ENCODE measurements at places on chromosomes 1 and 21.

DNA sequence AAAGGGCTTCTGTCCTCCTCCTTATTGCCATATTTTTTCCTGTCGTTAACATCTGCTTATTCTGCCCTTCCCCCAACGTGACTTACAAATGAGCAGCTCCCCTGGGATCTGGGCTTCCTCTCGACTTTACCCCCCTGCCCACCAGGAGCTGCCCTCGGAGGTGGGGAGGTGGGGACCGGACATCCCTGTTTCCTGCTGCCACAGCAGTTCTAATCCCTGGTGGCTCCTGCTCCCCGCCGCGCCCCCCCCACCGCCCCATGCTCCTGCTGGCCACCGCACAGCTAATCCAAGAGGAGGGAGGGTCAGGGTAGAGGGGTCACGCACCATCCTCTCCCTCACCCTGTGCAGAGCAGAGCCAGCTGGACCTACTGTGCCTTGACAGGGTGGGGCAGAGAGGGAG is 4.4 kb upstream of the SLC27A3 start:
- no peak for DNase-seq

DNA sequence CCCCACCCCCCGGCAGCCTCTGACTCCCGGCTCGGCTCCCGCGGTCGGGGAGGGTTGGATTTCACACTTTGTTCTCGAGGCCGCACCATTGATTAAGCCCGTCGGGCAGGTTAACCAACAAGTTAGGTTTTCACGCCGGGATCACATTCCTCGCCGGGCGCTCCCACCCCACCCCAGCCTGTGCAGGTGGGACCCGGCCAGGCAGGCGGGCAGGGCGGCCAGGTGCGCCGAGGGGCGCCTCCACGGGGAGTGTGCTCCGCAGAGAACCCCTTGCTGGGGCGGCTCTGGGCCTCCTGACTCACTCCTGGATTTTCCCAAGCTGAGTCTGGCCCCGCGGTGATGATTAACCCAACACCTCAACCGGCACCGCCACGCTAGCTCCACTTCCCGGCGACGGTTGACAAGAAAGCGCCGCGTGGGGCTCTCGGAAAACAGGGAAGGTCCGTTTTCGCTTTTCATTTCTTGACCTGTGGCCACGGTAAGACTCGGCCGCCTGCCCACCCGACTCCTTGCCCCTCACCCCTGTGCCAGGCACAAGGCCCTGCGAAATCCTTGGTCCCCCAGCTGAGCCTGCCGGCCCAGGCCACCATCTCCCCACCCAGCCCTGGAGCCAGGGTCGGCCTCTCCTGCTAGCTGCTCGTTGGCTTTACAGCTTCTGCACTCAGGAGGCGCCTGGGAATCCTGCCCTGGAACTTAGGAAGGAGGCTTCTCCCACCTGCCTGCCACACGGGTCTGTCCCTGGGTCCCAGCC is 8.8 kb upstream of the TTLL10 start:
- no peak for DNase-seq

DNA sequence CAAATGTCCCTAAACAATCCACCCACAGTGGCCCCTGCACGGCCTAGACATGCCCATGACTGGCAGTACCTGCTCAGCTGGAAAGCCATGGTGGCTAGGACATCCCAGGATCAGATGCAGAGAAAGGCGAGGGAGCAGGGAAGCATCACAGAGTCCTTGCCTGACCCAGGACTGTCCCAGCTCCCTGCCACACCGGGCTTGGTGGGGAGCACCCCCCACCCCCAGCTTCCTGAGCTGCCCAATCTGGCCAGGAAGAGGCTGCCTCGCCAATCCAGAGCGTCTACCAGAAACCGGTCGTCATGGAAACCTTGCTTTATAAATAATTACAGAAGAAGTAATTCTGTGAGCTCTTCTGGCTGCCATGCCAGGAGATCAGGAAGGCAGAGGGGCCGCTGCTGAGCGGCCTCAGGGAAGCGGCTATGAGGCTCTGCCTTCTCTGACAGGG is 34.8 kb downstream of the ACOT7 start:
- peak; percentile 43 for DNase-seq

- DNase-seq, result no peak
These were observed 13.6 kb downstream of the CNST start for GRCh38 chr1:246579818-246580217.

DNA sequence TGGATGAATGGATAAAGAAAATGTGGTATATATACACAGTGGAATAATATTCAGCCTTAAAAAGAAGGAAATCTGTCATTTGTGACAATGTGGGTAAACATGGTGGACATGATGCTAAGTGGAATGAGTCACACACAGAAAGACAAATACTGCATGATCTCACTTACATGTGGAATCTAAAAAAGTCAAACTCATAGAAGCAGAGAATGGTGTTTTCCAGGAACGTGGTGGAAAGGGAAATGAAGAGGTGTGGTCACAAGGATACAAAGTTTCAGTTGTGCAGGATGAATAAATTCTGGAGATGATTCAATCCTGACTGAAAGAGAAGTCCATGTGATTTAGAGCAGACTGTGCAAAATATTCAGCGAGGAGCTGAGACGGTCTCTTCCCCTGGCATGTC is 56.6 kb downstream of the RYR2 start:
- no peak for DNase-seq

GRCh38 chr1:85340427-85340826 is 64.0 kb upstream of the BCL10 start:
- no peak for DNase-seq

DNA sequence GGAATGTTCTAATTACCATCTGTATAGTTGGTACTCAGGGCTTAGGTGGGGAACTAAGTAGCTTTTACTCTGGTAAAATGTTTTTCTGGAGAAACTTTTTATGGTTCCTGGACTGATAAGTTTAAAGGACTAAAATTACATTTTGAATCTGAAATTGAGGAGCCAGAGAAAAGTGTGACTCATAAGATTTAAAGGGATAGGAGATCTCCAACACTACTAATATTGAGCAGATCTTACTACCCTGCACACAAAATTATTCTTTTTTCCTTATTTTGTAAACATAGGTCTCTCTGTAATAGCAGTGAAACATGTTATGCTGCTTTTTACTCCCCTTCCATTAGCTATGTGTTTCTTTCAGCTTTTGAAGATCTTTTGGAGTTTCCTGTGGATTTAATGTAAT is 32.5 kb downstream of the MTF2 start:
- DNase-seq, result no peak

DNA sequence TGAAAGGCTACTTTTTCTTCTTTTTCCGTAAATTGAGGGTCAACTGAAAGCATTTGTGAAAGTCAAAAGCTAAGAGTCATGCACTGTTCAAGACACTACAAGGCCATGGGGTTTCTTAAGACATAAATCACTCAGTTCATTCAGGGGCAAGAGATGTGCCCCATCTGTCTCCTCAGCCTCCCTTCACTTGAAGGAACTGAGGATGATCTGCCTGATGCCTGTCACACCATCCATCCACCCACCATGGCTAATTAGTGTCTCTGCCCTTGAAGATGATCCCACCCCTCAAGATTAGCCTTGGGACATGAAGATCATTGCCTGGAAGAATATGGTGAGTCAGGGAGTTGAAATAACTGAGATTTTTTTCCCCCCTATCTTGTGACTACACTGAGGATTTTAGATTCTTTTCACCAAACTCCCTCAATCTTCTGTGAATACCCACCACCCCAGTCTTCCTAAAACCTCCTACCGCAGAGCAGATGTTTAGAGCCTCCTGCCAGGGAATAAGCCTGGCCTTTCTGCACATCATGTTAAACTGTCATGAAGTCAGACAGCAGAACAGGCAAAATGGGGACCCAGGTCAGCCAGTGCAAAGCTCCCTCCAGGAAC is 88.6 kb upstream of the LMO4 start:
- DNase-seq, result no peak

- no peak for DNase-seq
These were observed 172.4 kb downstream of the NFIA start for GRCh38 chr1:61254634-61255357.

GRCh38 chr1:157626099-157626498 is 28.2 kb upstream of the FCRL4 start:
- DNase-seq, result no peak
